ENCODE measurements at places on chromosomes 7 and 10. TPM values are rescaled to one million over a fixed set of nuclear protein-coding genes. Genes with fewer than 3 reads are reported as not detected.

The MSS51 gene
- 3.8 TPM for total RNA-seq

DNA sequence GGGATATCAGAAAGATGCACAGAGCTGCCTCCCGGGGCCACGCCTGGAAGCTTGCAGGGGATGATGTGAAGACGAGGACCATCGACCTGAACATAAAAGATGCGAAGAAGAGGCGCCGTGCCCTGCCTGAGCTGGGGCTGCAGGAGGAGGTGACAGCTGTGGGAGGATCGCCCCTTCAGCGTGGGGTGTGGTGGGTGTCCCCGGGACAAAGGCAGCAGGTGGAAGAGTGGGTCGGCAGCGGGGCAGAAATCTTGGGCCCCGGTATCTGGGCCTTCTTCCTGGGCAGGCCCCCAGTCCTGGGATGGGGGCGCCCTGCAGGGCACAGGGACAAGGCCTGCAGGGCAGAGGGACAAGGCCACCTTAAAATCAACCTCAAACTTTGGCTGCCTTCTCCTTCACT lies 134.9 kb downstream of the OR13A1 start:
- H3K4me1 ChIP-seq: no peaks in the 10 kb centered on the region
- H3K36me3 ChIP-seq: no peaks in the 10 kb centered on the region
- H3K27me3 ChIP-seq: no peaks in the 10 kb centered on the region
- no peak overlapping the region for H3K27ac ChIP-seq
- no peak for DNase-seq
- no peak overlapping the region for H3K4me3 ChIP-seq

The ZPBP gene
- not detected for total RNA-seq

DNA sequence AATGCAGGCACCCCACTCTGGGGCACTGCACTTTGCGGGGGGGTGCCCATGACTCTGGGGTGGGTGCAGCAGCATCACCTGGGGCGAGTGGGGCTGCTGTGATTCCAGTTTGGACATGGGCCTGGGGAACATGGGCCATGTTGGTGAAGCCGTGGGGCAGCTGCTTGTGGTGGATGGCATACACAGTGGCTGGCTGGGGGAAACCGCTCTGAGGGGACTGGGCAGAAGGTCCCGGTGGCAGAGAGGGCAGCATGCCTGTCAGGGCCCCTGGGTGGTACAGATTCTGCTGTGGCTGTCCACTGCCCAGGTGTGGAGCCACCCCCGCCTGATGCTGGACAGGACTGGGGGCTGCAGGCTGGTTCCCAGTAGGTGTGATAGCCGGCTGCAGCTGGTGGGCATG lies 57.2 kb downstream of the LRRC72 start:
- no peak overlapping the region for H3K27ac ChIP-seq
- H3K36me3 ChIP-seq: no peaks in the 10 kb centered on the region
- no peak for DNase-seq
- no peaks in the 10 kb centered on the region for H3K4me1 ChIP-seq

- DNase-seq: no peak
- no peak overlapping the region for H3K27ac ChIP-seq
- H3K4me3 ChIP-seq: no peak overlapping the region
- H3K27me3 ChIP-seq: no peaks in the 10 kb centered on the region
- no peaks in the 10 kb centered on the region for H3K4me1 ChIP-seq
Observed at GRCh38 chr10:75884808-75885207, 453.4 kb downstream of the LRMDA start.

DNA sequence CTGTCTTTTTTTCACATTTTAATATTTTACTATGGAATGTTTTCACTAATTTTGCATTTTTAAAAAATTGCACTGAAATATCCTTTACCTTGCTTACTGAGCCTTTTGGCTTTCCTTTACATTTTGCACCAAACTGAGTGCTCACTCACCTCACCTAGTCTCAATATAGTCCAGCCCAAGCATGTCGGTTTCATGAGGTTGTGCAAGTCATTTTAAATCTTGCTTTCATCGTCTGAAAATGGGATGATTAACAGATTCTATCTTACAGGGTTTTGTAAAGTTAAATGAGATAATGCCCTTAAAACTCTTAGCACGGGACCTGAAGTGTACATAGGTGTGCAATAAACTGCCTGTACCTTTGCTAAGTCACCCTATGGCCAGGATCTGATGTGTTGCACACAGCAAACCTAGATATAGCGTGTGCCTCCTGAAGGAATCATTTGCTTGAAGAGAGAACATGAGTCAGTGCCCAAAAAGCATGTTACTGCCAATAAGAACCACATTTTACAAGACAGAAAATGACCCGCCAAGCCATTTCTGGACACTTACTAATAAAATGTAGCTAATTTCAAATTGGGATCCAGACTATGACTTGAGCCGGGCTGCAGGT lies 199.8 kb downstream of the JCAD start:
- H3K36me3 ChIP-seq: no peaks in the 10 kb centered on the region
- no peak overlapping the region for H3K4me3 ChIP-seq
- H3K27ac ChIP-seq: no peak overlapping the region
- DNase-seq: no peak
- no peaks in the 10 kb centered on the region for H3K4me1 ChIP-seq

The MYOF gene
- total RNA-seq: 32.3 TPM

GRCh38 chr10:16770670-16771069 lies 46.6 kb downstream of the RSU1 start:
- H3K4me1 ChIP-seq: peaks cover 25% of the 10 kb centered on the region
- H3K27ac ChIP-seq: no peak overlapping the region
- H3K27me3 ChIP-seq: no peaks in the 10 kb centered on the region
- no peak overlapping the region for H3K4me3 ChIP-seq

GRCh38 chr10:73940634-73941221 lies 29.8 kb downstream of the PLAU start:
- peak; percentile 93 for DNase-seq
- peak overlapping the region; percentile 58 for H3K4me3 ChIP-seq
- H3K27me3 ChIP-seq: no peaks in the 10 kb centered on the region
- no peak overlapping the region for H3K27ac ChIP-seq
- H3K36me3 ChIP-seq: no peaks in the 10 kb centered on the region

- no peak overlapping the region for H3K27ac ChIP-seq
- no peaks in the 10 kb centered on the region for H3K36me3 ChIP-seq
- no peaks in the 10 kb centered on the region for H3K27me3 ChIP-seq
- no peak overlapping the region for H3K4me3 ChIP-seq
- no peak for DNase-seq
Observed at GRCh38 chr10:43249151-43249961, 17.5 kb downstream of the RASGEF1A start.

GRCh38 chr7:1741751-1742554 lies 71.9 kb downstream of the ELFN1 start:
- H3K4me1 ChIP-seq: peaks cover 15% of the 10 kb centered on the region
- H3K27ac ChIP-seq: no peak overlapping the region
- peak overlapping the region; percentile 37 for H3K4me3 ChIP-seq
- H3K36me3 ChIP-seq: no peaks in the 10 kb centered on the region
- DNase-seq: peak; percentile 21

- H3K27me3 ChIP-seq: no peaks in the 10 kb centered on the region
- peaks cover 46% of the 10 kb centered on the region for H3K4me1 ChIP-seq
- DNase-seq: no peak
Observed at GRCh38 chr10:43126759-43127424, 11.4 kb upstream of the CSGALNACT2 start.

GRCh38 chr7:150961510-150962289 lies 16.4 kb downstream of the KCNH2 start:
- H3K27ac ChIP-seq: no peak overlapping the region
- no peak overlapping the region for H3K4me3 ChIP-seq
- H3K4me1 ChIP-seq: peaks cover 8% of the 10 kb centered on the region
- DNase-seq: no peak

The ASB4 gene
- total RNA-seq: not detected

- no peaks in the 10 kb centered on the region for H3K27me3 ChIP-seq
- H3K27ac ChIP-seq: no peak overlapping the region
- DNase-seq: no peak
- H3K4me3 ChIP-seq: no peak overlapping the region
- H3K4me1 ChIP-seq: no peaks in the 10 kb centered on the region
Observed at GRCh38 chr7:388961-389701, 99.2 kb downstream of the FOXL3 start.

DNA sequence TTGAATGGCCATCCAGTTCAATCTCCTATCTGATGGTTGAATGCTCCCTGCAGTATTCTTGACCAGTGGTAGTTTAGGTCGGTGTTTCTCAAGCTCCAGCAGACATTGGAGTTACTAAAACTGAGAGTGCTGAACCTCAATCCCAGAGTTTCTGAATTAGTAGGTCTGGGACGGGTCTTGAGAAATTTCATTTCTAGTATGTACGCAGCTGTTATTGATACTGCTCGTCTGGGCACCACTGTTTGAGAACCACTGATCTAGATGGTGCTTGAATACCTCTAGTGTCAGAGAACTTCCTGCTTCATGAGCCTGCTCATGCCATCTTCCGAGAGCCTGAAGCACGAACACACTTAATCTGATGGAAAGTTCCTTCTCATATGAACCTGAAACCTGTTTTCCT lies 99.4 kb upstream of the CREB5 start:
- H3K4me1 ChIP-seq: peaks cover 25% of the 10 kb centered on the region
- H3K36me3 ChIP-seq: no peaks in the 10 kb centered on the region
- DNase-seq: no peak
- no peak overlapping the region for H3K27ac ChIP-seq
- peaks cover 71% of the 10 kb centered on the region for H3K27me3 ChIP-seq

The CDK14 gene
- 1.7 TPM for total RNA-seq

The WNT16 gene
- not detected for total RNA-seq

The AKR1C4 gene
- total RNA-seq: not detected

DNA sequence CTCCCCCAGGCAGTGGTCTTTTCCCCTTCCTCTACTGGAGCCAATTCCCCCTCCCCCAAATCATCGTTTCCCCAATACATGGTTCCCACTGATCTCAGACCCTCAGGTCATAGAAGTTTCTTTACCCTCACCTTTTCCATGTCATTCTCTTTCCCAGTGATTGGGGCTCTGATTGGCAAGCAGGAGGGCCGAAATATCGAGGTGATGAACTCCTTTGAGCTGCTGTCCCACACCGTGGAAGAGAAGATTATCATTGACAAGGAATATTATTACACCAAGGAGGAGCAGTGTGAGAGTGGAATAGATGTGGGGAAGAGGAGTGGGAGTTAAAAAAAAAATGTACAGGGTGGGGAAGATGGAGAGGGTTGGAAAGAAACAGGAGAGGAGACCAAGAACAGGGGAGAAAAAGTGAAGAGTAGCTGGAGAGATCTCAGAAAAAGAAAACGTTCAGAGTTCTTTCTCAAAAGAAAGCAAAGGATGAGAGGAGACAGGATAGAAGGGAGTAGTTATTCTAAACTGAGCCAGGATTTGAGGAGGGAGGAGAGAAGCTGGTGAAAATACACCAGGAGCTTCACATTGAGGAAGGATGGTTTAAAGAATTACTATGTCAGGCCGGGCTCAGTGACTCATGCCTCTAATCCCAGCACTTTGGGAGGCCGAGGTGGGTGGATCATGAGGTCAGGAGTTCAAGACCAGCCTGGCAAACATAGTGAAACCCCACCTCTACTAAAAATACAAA lies 858 bp downstream of the COPS6 start:
- DNase-seq: no peak
- H3K27ac ChIP-seq: peak overlapping the region; percentile 87
- H3K36me3 ChIP-seq: peaks cover 13% of the 10 kb centered on the region
- H3K4me1 ChIP-seq: peaks cover 44% of the 10 kb centered on the region
- H3K4me3 ChIP-seq: peak overlapping the region; percentile 91
- H3K27me3 ChIP-seq: no peaks in the 10 kb centered on the region

- no peak for DNase-seq
- peaks cover 4% of the 10 kb centered on the region for H3K36me3 ChIP-seq
- H3K27ac ChIP-seq: no peak overlapping the region
- H3K4me1 ChIP-seq: no peaks in the 10 kb centered on the region
- peaks cover 16% of the 10 kb centered on the region for H3K27me3 ChIP-seq
Observed at GRCh38 chr7:23808421-23808820, 98.4 kb downstream of the STK31 start.

GRCh38 chr7:158782761-158783401 lies 46.4 kb downstream of the ESYT2 start:
- no peaks in the 10 kb centered on the region for H3K27me3 ChIP-seq
- DNase-seq: no peak
- peaks cover 18% of the 10 kb centered on the region for H3K4me1 ChIP-seq
- no peak overlapping the region for H3K27ac ChIP-seq

DNA sequence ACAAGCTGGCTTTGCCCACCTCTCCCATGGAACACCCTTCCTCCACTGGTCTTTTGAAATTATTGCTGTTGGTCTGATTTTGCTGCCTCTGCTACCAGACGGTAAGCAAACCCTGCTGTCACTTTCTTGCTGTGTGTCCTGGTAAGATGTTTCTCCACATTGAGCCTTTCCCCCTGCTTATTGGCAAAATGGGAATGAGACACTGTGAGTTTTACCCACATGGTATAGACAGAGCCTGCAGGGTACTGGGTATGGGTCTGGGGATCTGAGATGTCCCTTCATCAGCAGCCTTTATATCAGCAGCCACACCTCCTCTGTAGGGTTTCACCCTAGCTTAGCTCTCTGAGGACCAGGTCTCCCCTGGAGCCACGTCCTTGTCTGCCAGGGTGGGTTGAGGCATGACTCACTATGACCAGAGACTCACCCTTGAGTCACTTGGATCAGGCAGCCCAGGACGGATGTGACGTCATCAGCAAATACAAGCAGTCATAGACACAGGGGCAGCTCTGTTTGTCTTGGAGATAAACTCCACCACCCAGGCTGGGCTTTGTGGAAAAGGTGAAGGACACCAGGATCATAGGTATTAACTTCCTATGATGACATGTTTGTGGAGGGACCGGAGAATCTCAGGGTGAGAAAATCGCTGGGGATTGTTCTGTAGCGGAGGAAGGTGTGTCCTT lies 17.9 kb upstream of the BAIAP2L1 start:
- no peak overlapping the region for H3K4me3 ChIP-seq
- peaks cover 15% of the 10 kb centered on the region for H3K27me3 ChIP-seq

GRCh38 chr10:88395677-88396076 lies 187.4 kb downstream of the RNLS start:
- peaks cover 11% of the 10 kb centered on the region for H3K4me1 ChIP-seq
- DNase-seq: no peak
- H3K27ac ChIP-seq: no peak overlapping the region

The PITX3 gene
- total RNA-seq: 0.28 TPM

The C10orf105 gene
- 0.43 TPM for total RNA-seq

GRCh38 chr10:129366450-129366849 lies 100.6 kb upstream of the MGMT start:
- H3K36me3 ChIP-seq: no peaks in the 10 kb centered on the region
- no peak overlapping the region for H3K4me3 ChIP-seq
- no peak overlapping the region for H3K27ac ChIP-seq
- no peaks in the 10 kb centered on the region for H3K4me1 ChIP-seq
- DNase-seq: no peak

GRCh38 chr10:70930263-70931000 lies 42.1 kb upstream of the PCBD1 start:
- DNase-seq: no peak
- no peaks in the 10 kb centered on the region for H3K36me3 ChIP-seq
- no peaks in the 10 kb centered on the region for H3K27me3 ChIP-seq
- no peak overlapping the region for H3K4me3 ChIP-seq
- H3K27ac ChIP-seq: no peak overlapping the region
- H3K4me1 ChIP-seq: no peaks in the 10 kb centered on the region

DNA sequence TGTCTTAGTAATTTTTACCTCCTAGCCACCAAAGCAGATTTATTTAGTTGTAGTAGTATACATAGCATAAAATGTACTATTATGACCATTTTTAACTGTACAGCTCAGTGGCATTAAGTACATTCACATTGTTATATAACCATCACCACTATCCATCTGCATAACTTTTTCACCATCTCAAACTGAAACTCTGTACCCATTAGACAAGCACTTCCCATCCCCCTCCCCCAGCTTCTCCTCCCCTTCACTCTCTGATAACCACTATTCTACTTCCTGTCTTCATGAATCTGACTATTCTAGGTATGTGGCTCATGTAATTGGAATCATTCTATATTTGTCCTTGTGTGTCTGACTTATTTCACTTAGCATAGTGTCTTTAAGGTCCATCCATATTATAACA lies 71.9 kb downstream of the MRPL32 start:
- peaks cover 6% of the 10 kb centered on the region for H3K4me1 ChIP-seq
- no peaks in the 10 kb centered on the region for H3K36me3 ChIP-seq
- DNase-seq: no peak
- no peak overlapping the region for H3K4me3 ChIP-seq

The PALD1 gene
- total RNA-seq: 1.1 TPM

The ADO gene
- 26.3 TPM for total RNA-seq
